ENCODE measurements at places on chromosomes 16 and 17. TPM values are rescaled to one million over a fixed set of nuclear protein-coding genes. Genes with fewer than 3 reads are reported as not detected.
A peak's percentile ranks its signal among the peaks of the same experiment; 100 is the strongest.

HSD11B2 gene
- not detected for total RNA-seq

STAT5A gene
- total RNA-seq = 35.5 TPM

WFIKKN1 gene
- total RNA-seq = 0.36 TPM

DNA sequence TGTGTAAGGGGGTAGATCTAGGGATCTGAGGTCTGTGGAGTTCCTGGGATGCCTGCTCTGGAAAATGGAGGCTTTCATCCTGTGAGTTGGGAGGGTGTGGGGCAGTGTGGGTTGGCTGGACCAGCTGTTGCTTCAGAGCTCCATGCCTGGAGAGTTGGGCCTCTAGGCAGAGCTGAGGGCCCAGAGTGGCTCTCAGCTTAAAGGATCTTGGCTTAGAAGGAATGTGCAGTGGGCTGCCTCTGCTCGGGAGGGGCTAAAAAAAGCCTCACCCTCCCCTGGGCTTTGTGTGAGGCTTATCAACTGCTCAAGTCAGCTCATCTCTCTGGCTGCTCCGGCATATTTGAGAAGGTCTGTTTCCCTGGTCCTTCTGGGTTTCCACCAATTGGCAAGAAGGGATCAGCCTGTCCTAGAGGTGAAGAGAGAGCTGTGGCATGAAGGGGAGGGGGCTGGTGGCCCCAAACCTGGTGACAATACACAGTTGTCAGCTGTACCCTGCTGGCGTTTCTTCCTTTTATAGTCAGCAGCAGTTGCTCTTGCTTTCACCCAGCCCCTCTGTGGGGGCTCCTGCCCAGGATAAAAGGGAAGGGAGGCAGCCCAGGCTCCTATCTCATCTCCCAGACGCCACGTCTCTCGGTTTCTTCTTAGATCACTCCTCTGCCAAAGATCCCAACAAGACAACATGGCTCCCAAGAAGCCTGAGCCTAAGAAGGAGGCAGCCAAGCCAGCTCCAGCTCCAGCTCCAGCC lies at the start of gene MYL4:
Gene MYL4 (plus strand): TSS at position 605 of the 745 bp plus-strand sequence. CDS start 75 bp downstream, at position 680.
- no peak for DNase-seq

DNA sequence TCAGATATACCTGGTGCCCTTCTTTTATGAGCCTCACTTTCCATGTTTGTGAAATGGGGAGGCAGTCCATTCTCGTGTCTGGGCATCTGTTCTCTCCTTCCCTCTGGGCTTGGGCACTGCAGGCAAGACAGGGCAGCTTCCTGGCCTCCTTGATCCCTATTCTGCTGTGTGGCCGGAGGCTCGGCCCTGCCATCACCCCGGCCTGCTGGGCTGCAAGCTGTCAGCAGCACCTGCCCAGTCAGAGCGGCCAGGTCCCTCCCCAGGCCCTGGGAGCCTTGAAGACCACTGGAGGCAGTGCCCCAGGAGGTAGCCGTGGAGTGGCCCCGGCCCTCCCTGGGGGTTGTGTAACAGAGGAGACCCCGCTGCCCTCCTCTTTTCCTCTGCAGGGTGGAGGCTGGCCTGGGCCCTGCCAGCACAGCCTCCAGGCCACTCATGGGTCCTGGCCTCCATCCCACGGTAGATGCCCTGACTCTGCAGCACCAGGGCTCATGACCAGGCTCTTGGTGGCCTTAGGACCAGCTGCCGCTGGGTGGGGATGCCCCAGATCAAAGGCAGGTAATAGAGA lies 9.2 kb downstream of the KCNJ12 start:
- DNase-seq = peak; percentile 81

GFER gene
- total RNA-seq = 8.7 TPM

- no peak for DNase-seq
Observed at GRCh38 chr16:72665701-72666100, 382.2 kb downstream of the ZFHX3 start.

- DNase-seq = peak; percentile 94
Observed at GRCh38 chr16:67395458-67396158, 2.3 kb upstream of the TPPP3 start.

EVI2B gene
- 6.2 TPM for total RNA-seq

GRCh38 chr17:51630101-51630671 lies 369.8 kb downstream of the UTP18 start:
- DNase-seq = no peak

- peak; percentile 84 for DNase-seq
Observed at GRCh38 chr17:78241277-78242023, 10.0 kb downstream of the TMEM235 start.

DNA sequence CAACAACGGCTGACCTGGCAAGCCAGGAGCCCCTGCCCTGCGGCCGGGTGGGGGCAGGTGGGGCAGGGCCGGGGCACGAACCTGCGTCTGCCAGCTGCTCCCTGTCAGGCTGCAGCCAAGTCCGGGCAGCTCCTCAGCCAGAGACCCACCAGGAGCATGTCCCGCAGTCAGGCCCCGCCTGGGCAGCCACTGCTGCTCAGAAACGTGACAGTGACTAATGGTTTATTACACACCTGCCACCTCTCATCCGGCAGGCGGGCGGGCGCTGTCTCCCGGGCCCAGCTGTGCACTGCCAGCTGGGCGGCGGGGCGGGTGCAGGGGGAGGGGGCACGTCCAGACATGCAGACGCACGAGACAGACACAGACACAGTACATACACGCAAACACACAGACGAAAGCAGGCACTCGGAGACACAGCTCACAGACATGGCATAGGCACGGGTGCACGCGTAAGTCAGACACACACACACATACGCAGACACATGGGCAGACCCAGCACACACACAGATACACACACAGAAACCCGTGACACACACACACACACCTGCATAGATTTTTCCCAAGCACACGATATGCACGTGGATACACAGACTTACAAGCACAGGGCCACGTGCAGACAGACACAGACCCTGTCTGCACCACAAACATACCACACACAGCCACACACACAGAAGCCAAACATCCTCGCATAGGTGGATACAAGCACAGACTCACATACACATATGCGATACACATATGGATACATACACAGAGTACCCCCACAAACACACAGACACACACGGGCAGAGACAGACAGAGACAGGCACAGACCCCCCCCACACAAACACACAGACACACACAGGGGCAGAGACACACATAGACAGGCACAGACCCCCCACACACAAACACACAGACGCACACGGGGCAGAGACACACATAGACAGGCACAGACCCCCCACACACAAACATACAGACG lies 248.3 kb upstream of the CIBAR2 start:
- DNase-seq = no peak

DNA sequence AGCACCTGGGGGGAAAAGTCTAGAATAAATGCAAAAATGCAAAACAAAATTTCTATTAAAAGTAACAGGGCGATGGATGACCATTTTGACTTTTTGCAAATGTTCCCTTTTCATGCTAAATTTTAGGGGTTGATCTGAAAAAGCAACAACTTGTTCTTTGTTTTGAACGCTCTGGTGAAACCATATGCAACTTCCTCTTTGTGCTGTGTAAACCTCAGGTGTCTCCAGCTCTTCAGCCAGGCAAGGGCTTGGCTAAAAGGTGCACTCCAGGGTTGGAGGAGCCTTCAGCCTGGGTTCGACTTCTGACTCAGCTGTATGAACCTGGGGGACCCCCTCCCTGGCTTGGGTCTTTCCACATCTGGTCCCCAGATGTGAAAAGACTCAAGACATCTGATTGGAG lies 9.5 kb downstream of the IRF8 start:
- no peak for DNase-seq

DDX5 gene
- total RNA-seq = 309 TPM

TM4SF5 gene
- total RNA-seq = not detected

- DNase-seq = peak; percentile 73
Observed at GRCh38 chr17:45108595-45109521, 23.5 kb downstream of the PLCD3 start.

CCDC40 gene
- 11.8 TPM for total RNA-seq

- no peak for DNase-seq
Observed at GRCh38 chr17:1475321-1475854, 17.1 kb downstream of the MYO1C start.

SLC12A3 gene
- not detected for total RNA-seq

DNA sequence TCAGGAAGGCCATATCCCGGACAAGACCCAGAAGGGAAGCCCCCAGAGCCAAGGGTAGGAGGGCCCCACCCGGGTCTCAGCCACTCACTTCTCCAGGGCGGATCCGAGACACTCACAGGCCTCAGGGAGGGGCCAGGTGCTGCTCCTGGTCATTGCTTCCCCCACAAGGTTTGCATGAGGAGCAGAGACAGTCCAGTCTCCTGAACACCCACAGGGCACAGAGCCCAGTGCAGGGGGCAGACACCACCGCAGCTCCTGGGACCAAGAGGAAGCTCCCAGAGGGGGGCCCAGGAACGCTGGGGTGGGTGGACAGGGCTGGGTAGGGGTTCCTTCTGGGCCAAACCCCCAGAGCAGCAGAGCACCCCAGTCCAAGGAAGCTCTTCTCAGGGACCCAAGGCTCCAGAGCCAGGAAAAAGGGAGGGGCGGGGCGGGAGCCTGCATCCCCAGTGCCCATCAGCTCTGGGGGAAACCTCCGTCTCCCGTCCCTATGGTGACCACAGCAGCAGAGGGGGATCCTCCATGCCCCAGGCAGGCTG lies 709 bp upstream of the MRPL28 start:
- DNase-seq = no peak

ZCCHC14 gene
- 36.9 TPM for total RNA-seq

DNA sequence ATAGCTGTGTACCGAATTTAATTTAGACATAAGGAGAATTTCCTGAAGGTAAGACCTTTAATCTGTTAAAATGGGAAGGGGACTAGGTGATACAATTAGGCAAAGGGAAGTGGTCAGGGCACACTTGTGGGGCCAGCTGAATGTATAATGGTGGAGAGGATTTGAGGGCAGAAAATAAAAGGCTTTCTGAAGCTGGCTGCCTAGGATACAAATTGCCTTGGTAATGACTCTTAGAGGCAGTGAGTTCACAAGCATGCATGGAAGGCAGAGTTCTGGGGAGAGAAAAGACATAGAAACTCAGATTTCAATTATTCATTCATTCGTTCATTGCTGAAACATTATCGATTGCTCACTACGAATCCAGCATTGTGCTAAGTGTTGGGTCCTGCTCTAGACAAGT lies 12.4 kb upstream of the NFAT5 start:
- no peak for DNase-seq

DNA sequence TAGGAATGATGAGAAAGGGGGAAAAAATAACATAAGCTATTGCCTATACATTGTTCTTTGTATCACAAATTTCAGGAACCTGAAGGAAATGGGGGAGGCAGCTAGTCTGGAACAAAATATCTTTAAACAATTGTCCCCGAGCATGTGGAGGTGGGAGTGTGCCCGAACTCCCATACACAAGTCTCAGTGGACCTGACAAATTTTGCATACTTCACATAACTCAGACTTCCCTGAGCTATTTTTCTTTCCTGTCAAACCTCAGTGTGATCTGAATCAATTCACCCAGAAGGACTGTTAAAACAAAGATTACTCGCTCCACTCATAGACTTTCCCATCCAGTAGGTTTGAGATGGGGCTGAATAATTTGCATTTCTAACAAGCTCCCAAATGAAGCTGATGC lies 1.6 kb upstream of the XPO6 start:
- DNase-seq = no peak

DNA sequence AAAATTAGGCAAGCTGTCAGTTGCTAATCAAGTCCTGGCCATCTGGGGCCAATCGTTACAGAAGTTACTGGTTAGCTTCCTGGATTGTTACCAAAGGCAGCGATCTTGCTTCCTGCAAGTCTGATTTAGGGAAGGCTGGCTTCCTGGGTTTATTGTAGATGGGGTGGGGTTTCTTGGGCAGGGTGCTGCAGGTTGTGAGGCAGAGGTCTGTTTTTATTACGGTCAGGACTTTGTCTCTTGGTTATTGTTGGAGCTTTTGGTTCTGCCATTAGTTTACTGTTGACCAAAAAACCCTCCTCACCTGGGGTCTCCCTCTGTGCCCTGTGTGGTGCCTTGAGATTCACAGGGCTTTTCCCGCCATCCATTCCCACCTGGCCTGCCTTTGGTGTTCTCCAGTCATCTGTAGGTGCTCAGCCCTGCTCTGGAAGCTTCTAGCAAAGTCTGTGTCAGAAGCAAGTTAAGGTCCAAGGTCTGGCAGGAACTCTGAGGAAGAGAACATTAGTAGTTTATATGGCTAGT lies 36.9 kb downstream of the SLC47A1 start:
- DNase-seq = no peak

- DNase-seq = peak; percentile 46
Observed at GRCh38 chr16:4192206-4192605, 49.7 kb downstream of the SRL start.

- DNase-seq = no peak
Observed at GRCh38 chr16:78993346-78993745, 607.2 kb downstream of the MAF start.

DNA sequence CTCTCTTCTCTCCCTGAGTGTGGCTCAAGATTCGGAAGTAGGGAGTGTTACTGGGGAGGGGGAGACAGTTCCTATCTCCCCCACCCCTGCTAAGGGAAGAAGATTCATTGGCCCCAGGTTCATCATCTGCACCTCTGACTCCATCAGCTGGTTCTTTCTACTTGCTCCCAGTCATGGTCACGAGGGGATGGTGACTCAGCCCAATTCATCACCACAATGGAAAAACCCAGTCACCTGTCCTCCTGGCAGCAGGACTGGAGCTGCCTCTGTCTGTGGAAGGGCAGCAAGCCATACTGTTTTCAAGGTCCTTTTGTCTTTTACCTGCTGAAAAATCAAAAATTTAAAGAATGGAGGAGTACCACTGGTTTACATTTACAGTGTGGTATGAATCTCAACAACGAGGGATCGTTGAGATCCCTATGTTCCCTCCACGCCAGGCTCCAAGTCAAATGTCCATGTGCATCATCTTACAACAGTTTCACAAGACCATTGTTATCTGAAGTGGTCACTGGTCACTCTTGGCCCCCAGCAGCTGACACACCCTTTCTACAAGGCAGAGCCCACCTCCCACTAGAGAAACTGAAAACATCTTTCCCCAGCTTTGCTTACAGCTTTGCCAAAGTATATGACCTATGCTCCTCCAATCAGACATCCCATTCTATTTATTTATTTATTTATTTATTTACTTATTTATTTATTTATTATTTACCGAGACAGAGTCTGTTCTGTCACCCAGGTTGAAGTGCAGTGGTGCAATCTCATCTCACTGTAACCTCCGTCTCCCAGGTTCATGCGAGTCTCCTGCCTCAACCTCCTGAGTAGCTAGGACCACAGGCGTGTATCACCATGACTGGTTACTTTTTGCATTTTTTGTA lies 40.4 kb upstream of the NDRG4 start:
- DNase-seq = peak; percentile 85

DNA sequence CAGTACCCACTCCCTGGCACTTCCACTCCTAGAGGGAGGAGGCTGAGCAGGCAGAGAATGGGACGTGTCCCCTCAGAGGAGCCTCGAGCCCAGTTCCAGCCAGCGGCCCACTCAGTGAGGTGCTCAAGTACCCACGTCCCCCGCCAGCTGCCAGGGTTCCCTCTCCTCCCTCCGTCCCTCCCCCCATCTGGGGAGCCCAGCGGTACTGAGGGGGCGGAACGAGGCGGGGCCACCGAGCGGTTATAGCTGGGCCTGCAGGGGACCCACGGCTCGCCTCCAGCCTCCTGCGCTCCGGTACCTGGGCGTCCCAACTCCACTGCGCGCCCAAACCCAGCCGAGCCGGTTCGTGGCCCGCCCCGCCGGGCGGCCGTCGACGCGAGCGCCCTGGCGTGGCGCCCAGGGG lies at the start of gene NPW:
Gene NPW (plus strand): TSS at position 268 of the 403 bp plus-strand sequence.
- no peak for DNase-seq
